Hindlimb muscle (tissue), 1 donor: ENCODE measurements at places on chromosomes 12 and 14.
A peak's percentile ranks its signal among the peaks of the same experiment; 100 is the strongest.

- peak; percentile 69 for DNase-seq
Observed at GRCh38 chr14:24734917-24735500, 101.0 kb upstream of the GZMB start.

DNA sequence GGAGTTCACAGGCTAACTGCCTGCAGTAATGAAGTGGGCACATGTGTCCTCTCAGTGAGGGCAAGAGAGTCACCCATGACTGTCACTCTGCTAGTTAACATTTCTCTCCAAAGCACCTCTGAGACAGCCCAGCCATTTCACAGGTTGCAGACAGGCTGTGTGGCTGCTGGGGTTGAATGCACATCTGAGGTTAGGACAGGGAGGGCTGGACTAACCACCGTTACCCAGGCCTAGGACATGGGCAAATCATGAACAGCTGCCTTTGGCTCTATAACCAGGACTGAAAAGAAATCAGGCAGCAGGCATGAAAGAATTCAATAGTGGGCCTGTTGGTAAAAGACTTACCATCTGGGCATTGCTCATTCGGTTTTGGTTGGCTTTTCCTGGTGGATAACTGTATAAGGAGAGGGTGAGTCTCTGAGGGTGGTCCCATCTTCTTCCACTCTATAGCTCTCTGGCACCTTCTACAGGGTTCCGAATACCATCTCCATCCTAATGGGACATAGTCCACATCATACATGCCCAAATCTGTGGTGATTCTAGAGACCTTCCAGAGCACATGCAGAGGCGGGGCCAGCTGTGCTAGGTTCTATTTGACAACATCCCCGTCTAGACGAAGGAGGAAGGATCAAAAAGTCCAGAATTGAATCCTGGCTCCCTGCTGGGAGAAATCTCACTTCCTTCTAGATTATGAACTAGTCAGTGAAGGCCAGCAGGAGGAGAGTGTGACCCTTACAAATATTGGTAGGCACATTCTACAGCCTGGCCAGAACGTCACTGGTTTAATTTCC is 10.8 kb downstream of the CRACR2A start:
- DNase-seq = no peak

DNA sequence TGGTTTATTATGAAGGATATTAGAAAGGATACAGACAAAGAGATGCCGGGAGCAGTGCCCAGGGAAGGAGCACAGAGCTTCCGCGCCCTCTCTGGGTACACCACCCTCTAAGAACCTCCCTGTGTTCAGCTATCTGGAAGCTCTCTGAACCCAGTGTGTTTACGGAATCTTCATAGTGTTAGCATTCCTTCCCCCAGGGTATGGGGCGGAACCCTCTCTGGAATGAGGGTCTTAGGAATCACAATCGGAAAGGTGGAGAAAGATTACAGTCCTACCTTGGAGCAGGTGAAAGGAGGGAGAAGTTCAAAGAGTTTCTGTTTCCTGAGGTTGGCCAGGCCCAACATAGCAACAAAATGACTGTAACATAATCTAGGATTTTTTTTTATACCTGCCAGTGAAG is 6.8 kb upstream of the NUDT4 start:
- no peak for DNase-seq

GRCh38 chr12:70556179-70556869 is 80.9 kb downstream of the PTPRB start:
- DNase-seq = no peak

DNA sequence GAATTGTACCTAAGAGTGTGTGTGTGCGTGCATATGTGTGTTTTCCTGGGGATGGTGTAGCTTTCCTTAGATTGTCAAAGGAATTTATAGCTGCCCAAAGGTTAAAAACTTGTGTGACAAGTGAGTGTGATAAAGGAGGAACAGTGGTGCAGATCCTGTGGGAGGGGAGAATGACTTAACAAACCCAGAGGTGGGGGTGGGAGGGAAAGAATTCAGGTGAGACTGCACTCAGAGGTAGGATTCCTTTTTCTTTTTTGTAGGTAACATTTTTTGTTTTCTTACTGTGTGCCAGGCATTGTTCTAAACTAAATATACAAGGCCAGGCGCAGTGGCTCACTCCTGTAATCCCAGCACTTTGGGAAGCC is 45.3 kb upstream of the SINHCAF start:
- DNase-seq = no peak

DNA sequence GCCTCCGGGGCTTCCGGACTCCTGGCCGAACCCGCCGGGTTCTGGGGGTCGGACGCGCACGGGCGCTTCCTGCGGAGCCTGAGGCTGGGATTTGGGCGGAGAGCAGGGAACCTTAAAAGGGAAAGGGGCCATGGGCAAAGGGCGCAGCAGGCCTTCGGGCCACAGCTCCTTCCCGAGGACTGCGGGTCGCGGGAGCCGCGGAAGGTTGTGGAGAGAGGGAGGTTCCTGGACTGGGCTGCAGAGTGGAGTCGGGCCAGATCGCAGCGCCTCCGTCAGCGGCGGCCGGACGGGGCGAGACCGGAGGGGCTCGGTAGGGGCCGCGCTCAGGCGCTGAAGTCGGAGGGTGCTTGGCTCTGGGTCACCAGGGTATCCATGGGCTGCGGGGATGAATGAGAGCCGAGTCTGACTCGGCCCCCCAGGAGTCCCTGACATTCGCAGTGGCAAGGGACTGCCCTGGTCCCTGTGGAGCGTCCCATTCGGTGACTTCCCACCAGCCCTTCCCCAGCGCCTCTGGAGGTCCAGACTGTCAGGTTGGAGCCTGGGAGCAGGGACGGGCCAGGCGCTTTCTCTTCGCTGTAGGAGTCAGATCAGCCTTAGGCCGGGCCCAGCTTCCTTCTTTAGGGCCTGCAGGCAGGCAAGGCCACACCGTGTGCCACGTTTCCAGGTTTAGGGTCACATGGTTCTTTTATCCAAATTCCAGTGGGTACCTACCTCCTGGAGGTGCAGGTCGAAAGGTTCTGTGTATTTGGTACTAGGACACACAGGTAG is 938 bp upstream of the SLC25A29 start:
- no peak for DNase-seq

DNA sequence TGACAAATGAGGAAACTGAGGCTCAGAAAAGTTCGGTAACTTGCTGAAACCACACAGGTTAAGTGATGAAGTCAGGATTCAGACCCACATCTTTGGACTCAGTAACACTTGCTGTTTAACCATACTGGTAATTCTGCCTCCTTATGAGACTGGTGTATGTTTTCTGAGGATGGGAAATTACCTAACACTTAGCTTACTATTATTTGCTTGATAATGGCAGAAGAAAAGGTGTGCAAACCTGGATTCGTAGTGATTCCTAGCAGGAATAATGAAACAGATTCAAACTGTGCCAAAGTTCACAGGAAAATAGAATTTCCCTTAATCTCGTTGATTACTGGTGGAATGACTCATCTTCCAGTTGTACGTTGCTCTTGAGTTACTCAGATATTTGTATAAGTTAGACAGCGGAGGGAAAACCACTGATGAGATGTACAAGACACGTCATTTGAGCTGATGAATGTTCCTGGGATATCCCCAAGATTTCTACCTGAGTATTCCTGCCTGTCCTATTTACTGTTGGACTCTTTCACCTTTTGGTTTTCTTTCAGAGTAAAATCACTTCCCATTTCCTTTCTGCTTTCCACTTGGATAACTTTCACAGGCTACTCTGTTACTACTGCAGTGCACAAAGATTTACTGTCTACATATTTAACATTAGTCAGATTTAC is 37.5 kb downstream of the PRORP start:
- no peak for DNase-seq

- no peak for DNase-seq
Observed at GRCh38 chr12:54933376-54933775, 51.2 kb downstream of the TESPA1 start.

DNA sequence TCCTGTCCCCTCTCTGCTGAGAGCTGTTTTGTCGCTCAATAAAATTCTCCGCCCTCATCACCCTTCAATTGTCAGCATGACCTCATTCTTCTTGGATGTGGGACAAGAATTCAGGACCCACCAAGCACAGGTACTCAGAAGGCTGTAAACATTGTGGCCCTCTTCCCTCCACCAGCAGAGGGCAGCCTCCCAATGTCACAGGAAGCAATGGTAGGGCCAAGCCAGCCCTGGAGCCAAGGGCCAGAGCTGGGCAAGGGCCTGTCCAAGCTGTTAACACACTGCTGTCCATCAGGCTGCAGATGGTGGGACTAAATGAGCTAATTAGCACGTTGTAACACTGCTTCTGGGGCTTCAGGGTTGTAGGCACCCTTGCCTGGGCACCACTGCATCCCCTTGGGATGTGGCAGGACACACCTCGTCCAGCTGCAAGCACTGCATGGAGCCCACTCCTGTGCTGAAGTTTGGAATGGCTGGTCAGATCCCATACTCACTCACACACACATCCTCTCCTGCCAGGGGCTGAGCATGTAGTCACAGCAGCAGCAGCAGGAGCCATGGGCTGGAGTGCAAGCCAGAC is 62.7 kb upstream of the HECTD1 start:
- DNase-seq = no peak

- DNase-seq = no peak
Observed at GRCh38 chr14:69972755-69973154, 93.5 kb downstream of the SMOC1 start.

- DNase-seq = no peak
Observed at GRCh38 chr14:42927313-42927712, 1320.6 kb downstream of the LRFN5 start.

GRCh38 chr12:91099341-91099740 is 12.0 kb downstream of the LUM start:
- no peak for DNase-seq

DNA sequence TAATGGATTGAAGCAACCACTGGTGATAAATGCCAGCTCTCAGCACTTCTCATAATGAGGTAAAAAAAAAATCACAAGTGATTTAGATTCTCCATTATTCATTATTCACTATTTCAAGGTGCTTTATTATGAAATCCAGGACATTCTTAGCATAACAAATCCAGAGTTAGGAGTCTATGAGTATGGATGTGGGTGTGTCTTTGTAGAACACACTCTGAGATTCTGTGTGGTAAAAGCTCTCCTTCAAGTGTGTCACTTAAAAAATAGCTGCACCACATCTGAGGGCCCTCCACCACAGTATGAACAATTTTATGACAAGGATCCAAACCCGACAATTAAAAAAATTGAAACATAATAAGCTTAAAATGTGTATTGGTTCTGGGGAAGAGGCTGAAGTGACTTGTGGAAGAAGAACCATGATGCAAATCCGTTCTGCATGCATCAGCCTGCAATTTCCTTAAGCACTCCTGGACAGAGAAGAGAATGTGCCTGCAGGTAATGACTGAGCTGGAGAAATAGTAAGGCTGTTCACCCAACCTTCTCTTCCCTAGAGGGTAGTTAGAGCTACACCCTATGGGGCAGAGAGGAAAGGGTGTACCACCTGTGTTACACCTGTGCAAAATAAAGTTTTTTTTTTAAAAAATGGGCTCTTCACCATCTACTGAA is 488.5 kb upstream of the MGAT4C start:
- no peak for DNase-seq

DNA sequence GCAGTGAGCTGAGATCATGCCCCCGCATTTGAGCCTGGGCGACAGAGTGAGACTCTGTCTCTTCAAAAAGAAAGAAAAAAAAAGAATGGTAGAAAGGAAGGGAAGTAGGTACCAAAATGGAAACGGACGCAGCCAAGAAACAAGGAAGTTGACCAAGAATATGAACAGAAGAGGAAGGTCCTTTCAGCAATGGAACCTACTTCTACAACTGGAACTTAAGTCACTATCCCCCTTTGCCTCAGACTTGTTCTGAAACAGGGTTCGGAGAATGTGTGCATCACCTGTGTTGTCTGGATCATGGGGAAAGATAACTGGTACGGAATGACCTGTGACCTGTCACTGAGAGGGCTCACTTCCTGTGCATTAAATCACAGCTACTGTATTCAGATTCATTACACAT is 43.9 kb upstream of the RNASE1 start:
- DNase-seq = no peak

- no peak for DNase-seq
Observed at GRCh38 chr12:1864867-1865266, 44.5 kb downstream of the LRTM2 start.

DNA sequence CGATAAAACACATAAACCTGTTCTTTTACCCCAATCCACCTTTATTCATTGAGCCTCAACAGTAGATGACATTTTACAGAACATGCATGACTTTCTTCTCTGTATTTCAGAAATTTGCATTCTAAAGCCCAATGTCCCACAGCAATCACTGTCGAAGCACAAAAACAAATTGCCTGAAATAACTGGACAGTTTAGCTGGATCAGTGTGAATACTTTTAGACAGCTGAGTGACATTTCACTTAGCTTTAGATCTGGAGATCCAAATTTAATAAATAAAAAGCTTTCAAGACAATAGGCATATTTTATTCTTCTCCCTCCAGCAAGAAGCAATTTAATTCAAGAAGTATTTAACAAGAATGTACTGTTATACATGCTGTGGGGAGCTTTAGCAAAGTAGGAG is 109.1 kb upstream of the FSCB start:
- no peak for DNase-seq

GRCh38 chr12:6443361-6443983 is 1.3 kb upstream of the CD27 start:
- DNase-seq = no peak

DNA sequence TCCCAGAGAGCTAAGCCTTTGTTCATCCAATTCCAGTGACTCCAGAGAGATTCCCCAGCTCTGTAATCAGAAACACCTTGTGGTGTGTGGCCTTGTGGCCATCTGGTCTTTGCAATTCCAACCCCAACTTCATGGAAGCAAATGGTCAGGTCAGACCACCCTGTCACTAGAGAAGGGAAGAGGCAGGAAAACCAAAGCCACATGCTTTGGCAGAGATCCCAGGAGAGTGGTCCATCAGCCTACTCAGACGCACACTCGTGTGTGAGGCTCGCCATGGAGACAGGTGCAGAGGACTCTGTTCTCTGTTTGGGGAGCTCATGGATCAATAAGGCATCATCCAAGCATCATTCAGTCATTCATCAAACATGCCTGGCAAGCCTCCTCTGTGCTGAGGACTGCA is 46.2 kb upstream of the TUNAR start:
- no peak for DNase-seq

GRCh38 chr14:48983351-48983888 is 602.8 kb downstream of the RPS29 start:
- DNase-seq = no peak

- no peak for DNase-seq
Observed at GRCh38 chr12:48930475-48930874, 5.2 kb upstream of the FKBP11 start.

GRCh38 chr12:52501490-52501889 is 8.4 kb upstream of the KRT6A start:
- DNase-seq = no peak

DNA sequence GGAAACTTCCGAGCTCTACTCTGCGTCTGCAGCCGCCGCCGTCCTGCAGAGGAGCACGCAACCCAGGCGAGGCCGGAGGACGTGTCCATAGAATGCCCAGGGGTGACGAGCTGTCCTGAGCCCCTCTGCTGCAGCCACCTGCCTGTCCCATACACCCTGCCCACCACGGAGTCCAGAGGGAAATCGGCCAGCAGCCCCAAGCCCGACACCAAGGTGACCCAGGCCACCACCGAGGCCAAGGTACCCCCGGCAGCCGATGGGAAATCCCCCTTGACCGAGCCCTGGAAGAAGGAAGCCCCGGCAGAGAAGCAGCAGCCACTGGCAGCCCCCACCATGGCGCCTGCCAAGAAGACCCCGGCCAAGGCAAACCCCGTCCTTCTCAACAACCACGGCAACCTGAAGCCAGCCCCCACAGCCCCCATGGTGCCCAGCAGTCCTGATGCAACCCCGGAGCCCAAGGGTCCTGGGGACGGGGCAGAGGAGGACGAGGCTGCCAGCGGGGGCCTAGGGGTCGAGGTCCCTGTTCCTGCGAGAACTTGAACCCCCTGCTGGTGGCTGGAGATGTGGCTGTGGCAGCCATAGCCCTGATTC is 128.7 kb upstream of the C14orf180 start:
- no peak for DNase-seq

- no peak for DNase-seq
Observed at GRCh38 chr14:22079766-22080165, 406.1 kb upstream of the OR4E1 start.
